EL (cell line): ENCODE measurements at places on chromosomes 3 and 15.

- DNase-seq, result no peak
Observed at GRCh38 chr3:53671192-53671960, 174.8 kb downstream of the CHDH start.

- peak; percentile 75 for DNase-seq
Observed at GRCh38 chr15:68644083-68644904, 65.5 kb downstream of the CORO2B start.

DNA sequence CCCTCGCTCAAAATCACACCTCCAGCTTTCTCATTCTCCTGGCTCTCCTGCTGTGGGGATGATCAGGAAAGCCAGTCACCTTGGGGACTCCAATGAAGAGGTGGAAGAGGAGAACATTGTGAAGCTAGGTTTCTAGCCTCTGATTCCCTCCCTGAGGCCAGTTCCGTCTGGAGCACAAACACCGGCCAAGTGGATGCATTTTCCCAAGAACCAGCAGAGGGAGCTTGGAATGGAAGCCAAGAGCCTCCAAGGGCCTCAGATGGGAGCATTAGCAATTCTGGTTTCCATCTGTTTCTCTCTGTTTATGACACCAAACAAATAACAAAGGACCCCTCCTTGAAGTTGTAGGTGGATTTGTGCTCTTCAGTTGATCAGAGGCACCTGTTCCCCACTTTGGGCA, 40.6 kb upstream of the NMNAT3 start:
- DNase-seq, result peak; percentile 8

- no peak for DNase-seq
Observed at GRCh38 chr3:38062809-38063208, 23.8 kb downstream of the DLEC1 start.

GRCh38 chr15:65644282-65644681, 22.5 kb downstream of the SLC24A1 start:
- no peak for DNase-seq

- peak; percentile 8 for DNase-seq
Observed at GRCh38 chr3:43641306-43642114, 19.7 kb upstream of the ANO10 start.

- DNase-seq, result no peak
Observed at GRCh38 chr3:48899273-48899672, 591 bp upstream of the SLC25A20 start.

GRCh38 chr3:160381470-160381869, 17.6 kb downstream of the IFT80 start:
- DNase-seq, result no peak
